ENCODE measurements at places on chromosomes 4 and X.

- no peak for DNase-seq
Measured at GRCh38 chrX:140524556-140524955, 19.7 kb upstream of the SOX3 start.

DNA sequence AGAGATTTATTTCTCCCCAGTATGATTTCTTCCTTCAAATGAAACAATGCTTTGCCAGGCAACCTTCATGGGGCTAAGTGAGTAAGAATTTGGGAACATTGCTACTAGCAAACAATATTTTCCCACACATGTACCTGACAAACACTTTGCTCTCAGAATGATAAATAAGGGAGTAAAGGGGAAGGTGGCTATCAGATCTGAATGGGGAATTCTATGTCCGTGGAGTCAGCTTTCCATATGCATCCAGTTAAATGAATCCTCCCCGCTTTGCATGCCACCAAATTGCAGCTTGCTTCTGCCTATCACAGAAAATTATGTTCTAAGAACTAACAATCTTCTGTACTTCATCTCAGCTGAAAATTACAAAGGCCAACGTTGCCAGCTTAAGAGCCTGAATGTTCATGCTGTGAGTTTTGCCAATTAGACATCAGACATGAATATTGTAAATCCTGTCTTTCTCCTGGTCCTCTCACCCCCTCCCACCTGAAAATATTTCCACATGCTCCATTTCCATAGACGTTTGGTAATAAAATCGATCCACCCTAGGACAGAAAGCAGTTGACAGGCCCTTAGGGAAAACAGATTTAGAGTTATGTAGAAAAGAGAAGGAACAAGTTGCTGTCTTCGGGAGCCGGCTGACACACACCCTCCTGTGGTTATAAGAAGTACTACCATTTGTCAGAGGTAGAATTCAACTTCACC, 6.3 kb downstream of the MEPE start:
- peak; percentile 58 for DNase-seq

GRCh38 chrX:129769467-129770154, 10.1 kb upstream of the SASH3 start:
- DNase-seq = peak; percentile 92

- DNase-seq = no peak
Measured at GRCh38 chrX:33065415-33065814, 145.9 kb downstream of the DMD start.

DNA sequence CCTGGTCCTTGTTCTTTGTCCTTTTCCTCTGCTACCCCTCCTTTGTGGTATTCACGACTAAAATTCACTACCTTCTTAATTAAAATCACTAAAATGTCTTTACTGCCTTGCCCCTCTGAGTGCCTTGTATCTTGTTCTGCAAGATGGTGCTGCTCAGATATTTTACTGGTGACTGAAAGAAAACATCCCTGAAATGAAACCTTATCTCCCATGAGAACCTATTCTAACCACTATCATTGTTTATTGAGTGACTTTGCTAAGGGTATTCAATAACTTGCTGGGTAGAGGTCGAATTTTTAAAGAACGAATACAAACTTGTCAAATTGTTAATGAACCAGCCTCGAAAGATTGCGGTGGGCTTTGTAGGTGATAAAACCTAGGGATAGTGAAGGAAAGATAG, 52.8 kb downstream of the SPRY1 start:
- no peak for DNase-seq

DNA sequence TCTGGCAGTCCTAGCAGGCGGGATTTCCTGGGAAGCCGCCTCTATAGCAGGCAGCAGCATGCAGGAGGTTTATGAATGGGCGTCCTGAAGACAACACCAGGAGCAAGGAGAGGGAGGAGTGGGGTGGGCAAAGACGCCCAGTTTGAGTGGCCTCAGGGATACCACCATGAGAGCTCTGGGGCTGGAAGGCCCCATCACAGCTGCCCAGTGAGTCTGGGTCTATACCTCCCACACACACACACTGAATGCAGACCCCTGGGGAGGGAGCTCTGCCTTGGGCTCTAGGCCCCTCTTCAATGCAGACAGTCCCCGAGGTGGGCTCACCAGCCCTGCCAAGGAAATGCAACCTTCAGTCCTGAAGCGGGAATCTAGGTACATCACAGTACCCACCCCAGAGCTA, 98.6 kb downstream of the AFAP1 start:
- no peak for DNase-seq

DNA sequence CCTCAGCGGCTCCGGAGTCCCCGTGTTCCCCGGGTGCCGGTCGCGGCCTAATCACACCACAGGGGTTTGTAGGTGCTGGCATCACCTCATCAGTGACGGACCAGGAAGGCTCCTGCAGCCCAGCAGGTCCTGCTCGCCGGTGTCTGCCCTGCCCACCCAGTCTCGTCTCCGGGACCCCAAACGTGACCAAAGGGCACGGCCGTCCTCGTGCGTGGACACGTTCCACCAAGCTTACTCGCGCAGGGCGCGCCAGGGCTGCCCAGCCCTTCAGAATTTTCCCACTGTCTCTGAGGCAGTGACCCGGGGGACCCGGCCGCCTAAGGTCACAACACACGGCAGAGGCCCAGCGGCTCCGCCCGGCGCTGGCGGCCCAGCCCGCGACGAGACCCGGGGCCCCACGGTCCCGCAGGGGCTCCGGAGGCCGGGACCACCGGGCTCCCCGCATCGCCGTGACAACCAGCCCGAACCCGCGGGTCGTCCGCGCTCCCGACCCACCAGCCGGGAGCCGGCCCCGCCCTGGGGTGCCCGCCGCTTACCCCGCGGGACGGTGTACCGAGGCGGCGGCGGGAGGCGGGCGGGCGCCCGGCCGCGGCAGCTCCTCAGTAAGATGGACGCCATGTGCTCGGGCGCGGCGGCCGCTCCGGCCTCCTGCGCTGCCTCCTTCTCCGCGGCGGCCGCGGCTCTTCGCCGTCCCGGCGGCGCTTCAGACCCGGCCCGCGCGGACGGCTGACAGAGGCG, 454 bp downstream of the LETM1 start:
- peak; percentile 53 for DNase-seq
